Stimulated activated CD8-positive, alpha-beta memory T cell treated with anti-CD3 and anti-CD28 coated beads, Interleukin-15, amount 100 ng/mL, for 4 hours (primary cell): ENCODE measurements at places on chromosomes 7 and 10.

GRCh38 chr10:4515721-4516120 is 310.3 kb upstream of the AKR1E2 start:
- no peak for DNase-seq

- no peak for DNase-seq
Measured at GRCh38 chr10:126405239-126405775, 17.0 kb upstream of the ADAM12 start.

- DNase-seq, result no peak
Measured at GRCh38 chr10:103231047-103231551, 14.6 kb upstream of the RPEL1 start.

DNA sequence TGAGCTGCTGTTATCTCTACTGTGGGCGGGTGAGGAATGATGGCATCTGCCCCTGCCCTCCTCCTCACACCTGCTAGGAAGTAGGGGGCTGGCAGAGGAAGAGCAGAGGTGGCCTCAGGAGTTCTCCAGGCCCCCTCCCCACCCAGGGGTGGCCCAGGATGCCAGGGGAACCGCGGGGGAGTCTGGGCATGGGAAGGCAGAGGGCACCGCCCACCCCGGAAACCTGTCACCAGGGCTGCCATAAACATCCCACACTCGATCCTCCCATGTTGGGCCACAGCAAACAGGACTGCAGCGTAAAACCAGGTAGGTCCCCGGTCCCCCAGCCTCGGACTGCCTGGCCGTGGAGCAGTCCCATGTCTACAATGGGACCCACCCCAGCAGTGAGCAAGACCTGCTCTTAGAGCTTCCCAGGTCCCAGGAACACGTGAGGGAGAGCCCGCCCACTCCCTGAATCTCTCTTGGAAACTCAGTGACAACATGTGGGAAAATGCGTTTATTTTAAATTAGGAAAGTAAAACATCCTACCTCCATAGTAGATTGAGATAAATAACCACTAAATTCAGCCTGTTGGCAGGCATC is 23.4 kb downstream of the EBF3 start:
- DNase-seq, result no peak

GRCh38 chr10:48612236-48612943 is 7.5 kb upstream of the ARHGAP22 start:
- DNase-seq, result no peak

DNA sequence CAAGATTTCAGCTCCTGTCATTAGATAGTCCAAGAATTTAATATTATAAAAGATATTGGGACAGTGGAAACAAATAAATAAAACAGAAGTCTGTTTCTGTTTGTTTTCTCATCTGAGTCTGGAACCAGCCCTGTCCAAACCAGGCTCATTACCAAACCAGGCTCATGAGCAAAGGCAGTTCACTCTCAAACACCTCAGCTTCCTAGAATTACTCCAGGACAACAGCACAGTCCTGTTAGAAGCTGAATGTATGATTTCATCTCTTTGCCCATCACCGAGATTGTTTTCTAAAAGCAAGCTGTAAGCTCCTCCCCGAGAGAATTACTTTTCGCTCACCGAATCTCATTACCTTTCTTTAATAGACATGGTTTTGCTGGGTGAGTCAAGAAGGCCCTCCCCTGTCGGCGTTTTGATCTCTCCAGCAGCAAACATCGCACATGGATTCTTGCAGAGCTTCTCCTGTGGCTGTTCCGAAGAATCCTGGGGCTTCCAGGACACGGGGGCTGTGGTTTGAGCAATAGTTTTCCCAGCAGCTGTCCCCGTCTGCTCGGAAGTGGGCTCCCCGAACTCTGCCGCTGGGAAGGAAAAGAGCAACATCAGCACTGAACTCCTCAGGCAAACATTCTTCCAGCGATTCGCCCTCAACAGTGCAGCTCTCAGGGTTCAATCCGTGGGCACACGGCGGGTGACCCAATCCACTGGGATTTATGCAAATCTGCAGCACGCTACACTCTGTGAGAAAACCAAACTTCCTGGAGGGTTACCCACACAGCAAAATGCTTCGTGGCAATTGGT is 112.5 kb downstream of the SVIL start:
- DNase-seq, result no peak

- no peak for DNase-seq
Measured at GRCh38 chr7:114334989-114335388, 79.6 kb upstream of the FOXP2 start.

GRCh38 chr10:121216721-121217181 is 365.6 kb downstream of the WDR11 start:
- no peak for DNase-seq

- DNase-seq, result no peak
Measured at GRCh38 chr10:62010366-62010765, 108.9 kb downstream of the ARID5B start.

DNA sequence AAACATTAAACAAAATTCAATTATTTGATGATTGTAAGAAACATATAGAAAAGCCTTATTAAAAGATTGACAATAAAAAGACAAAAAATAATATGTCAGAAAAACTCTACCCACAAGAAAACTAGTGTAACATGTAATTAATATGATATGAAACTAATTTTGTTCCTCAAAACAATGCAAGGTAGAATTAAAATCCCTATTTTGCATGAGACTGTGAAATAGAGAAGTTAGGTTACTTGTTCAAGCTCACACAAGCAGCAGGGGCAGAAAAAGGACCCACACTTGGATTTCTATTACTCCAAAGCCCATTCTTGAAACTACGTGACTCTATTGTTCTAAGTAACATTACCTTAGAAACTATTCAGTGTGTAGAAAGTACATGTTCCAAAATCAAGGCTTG is 96.4 kb downstream of the KCNMA1 start:
- DNase-seq, result no peak

GRCh38 chr7:34751725-34752643 is 94.0 kb downstream of the NPSR1 start:
- DNase-seq, result no peak

- DNase-seq, result no peak
Measured at GRCh38 chr7:140533394-140533872, 54.1 kb upstream of the MKRN1 start.

DNA sequence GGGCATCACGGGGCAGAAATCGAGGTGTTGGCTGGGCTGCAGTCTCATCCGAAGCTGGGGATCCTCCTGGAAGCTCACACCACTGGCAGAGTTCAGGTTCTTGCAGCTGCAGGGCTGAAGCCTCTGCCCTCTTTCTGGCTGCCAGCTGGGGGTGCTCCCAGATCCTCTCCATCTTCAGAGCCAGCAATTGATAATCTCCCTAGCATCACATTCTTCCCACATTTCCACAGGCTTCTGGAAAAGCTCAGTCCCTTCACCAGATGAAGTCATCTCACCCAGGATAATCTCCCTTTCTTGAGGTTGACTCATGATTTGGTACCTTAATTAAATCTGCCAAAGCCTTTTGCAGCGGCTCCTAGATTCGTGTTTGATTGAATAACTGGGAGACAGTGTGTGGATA is 55.2 kb downstream of the NRP1 start:
- DNase-seq, result no peak

- DNase-seq, result no peak
Measured at GRCh38 chr7:17183630-17184328, 114.7 kb upstream of the AHR start.

GRCh38 chr10:18325410-18325809 is 185.2 kb downstream of the CACNB2 start:
- DNase-seq, result no peak

- no peak for DNase-seq
Measured at GRCh38 chr7:16098585-16099179, 322.7 kb downstream of the CRPPA start.

- no peak for DNase-seq
Measured at GRCh38 chr10:115980470-115980869, 292.5 kb downstream of the GFRA1 start.

GRCh38 chr10:60944910-60945297 is 919 bp upstream of the RHOBTB1 start:
- DNase-seq, result no peak

DNA sequence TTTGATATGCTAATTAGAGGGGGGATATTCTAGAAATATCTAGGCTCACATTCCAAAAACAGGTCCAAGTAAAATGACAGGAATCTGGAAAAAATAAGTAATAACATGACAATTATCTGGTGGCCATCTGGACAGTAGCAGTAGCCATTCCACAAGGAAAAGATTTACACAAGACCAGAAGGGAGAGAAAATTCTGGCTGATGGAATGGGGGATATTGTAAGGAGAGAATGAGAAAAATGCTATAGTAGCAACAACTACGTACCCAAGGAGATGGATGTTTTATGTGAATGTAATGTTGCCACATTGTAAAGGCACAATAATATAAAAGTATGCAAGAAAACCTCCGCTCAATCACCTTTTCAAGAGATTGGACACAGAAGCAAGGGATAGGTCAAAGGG is 5.4 kb downstream of the MYOF start:
- no peak for DNase-seq

- DNase-seq, result no peak
Measured at GRCh38 chr7:35418716-35419390, 165.0 kb upstream of the TBX20 start.

DNA sequence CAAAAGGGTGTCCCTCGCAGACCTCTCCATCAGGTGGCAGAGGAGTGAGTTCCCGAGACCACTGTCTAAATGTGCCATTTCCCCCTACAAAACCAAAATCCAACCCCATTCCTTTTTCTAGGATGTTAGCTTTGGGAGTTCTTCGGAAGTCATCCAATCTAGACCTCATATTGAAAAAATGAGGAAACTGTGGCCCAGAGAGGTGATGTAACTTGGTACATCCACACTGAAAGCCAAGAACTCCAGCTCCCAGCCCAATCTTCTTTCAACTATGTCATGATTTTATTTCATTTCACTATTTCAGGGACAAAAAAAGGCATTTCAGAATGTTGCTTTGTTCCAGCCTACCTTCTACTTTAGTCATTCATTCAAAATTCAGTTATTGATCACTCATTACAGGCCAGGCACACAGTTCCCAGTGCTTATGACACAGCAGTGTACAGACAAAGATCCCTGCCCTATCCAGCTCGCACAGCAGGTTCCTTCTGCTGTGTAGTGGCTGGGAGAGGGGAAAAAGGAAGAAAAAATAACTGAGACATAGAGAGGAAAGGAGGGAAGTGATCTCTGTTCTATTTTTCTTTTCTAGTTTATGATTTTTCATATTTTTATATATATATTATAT is 35.8 kb downstream of the SCRN1 start:
- no peak for DNase-seq

- DNase-seq, result no peak
Measured at GRCh38 chr7:2384354-2385243, 18.8 kb upstream of the CHST12 start.

DNA sequence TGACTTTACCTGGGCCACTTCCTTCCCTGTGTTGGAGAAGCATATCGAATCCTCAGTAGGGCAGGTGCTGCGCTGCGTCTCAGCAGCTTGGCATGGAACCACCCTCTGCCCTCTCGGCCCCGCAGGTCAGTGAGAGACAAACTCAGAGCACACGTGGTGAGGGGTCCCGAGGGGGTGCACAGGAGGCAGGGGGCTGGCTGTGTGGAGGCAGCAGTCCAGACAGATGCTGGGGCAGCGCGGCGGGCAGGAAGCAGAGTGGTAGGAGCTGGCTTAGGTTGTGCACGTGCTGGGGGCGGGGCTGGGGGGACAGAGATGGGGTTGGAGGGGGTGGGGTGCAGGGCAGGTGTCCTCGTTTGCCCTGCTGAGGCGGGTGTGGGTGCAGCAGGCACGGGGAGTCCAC is 33.1 kb downstream of the NUB1 start:
- DNase-seq, result no peak

DNA sequence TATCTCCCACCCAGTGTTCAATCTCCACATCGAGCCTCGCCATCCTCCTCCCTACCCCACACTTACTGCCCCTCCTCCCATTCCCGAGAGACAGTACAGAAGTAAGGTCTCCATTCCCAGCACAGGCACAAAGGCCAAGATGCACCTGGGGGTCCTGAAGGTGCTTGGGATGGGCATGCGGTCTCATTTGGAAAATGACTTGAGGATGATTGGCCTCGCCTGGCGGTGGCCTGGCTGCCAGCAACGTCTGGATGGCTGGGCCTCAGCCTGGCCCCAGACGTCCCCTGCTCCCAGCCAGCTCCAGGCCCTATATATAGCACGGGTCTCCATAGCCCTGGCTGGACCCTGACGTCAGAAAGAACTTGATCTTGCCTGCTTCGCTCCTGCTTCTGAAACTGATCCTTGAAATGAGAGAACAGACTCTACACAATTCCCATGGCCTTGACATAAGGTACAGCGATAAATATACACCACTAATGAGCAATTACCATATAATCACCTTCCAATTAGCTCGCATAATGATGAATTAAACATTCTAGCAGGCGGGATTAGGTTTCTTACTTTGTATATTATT is 11.8 kb downstream of the EMX2 start:
- DNase-seq, result no peak

GRCh38 chr10:132657748-132658147 is 120.2 kb downstream of the INPP5A start:
- no peak for DNase-seq

DNA sequence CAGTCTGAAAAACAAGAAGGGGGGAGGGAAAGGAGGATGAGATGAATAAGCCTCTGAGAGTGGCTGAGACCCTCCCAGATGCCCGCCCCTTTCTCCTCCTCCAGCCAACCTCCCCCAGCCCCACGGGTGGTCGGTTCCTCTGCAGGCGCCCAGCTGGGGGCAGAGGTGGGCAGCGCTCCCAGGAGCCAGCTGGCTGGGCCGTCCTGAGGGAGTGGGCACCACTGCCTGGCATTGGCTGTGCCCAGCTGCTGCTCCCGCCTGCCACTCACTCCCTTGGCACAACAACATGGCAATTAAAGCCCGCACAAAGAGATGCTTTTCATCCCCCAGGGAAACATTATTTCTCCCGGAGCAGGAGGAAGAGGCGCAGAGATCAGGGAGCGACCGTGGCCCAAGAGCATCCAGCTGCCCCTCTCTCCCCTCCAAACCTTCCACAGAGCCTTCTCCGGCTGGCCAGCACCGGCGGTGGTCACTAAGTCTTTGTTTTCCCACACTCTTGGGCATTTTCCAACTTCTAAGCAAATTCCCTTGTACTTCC is 107.2 kb downstream of the SPDYE5 start:
- DNase-seq, result no peak

- no peak for DNase-seq
Measured at GRCh38 chr10:109025172-109025571, 898.1 kb downstream of the XPNPEP1 start.

DNA sequence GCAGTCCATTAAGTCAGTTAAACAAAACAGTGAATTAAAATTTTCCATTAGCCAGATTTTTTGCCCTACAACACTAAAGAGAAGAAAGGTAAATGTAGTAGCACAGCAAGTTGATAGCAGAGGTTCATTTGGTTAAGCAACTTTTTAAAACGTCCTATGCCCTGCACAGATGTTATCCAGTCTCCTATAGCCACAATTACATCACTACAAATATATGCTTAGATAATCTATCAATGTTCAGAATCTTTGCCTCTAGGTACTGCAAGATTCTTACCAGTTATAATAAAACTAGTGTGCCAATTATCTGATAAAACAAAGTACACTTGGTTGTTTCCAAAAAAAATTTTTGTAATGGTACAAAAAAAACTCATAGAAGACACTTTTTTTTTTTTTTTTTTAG is 175.5 kb upstream of the MYO3A start:
- no peak for DNase-seq

- no peak for DNase-seq
Measured at GRCh38 chr10:43945094-43945730, 296.5 kb upstream of the ZNF32 start.
